LHCN-M2 (cell line): ENCODE measurements at places on chromosomes 5 and 9.

GRCh38 chr9:109182940-109183798 lies 16.1 kb upstream of the FRRS1L start:
- peak; percentile 37 for DNase-seq

DNA sequence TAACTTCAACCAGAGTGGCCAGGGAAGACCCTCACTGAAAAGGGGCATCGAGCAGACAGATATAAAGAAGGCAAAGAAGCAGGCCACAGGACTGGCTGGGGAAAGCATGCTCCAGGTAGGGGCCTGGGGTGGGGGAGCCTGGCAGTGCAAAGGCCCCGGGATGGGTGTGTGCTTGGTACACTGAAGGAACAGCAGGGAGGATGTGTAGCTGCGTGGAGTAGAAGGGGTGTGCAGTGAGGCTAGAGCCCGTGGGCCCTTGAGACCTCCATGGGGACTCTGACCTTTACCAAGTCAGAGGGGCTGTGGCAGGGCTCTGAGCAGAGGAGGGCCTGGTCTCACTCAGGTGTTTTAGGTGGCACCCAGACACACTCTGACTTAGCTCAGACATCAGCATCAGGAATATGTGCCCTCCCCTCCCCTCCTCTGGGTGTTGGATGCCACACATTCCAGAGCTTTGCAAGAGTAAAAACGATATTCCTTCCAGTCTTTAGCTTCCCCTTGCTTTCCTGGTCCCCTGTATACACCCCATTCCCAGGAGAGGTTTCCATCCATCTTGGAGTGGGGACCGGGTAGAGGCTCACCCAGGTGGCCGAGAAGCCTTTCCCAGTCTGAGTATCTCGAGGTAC lies 7.6 kb downstream of the TRIM7 start:
- no peak for DNase-seq

GRCh38 chr5:2797981-2798380 lies 46.5 kb upstream of the IRX2 start:
- DNase-seq, result no peak

DNA sequence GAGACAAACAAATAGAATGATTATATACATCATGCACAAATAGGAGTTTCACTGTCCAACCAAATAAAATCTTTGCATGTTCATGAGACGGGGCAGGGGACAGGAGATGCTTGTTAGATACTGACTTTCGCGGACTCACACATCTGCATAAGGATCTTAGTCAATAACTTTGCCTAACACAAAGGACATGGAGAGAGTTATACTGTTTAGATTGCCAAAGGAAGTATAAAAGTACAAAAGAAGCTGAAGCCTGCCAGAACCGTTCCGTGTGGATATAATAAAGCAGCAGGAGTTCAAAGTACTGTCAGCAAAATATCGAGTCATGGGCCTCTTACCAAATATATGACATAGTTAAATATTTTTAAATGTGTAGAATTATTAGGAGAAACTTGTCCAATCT lies 1148.4 kb downstream of the EFNA5 start:
- DNase-seq, result no peak

DNA sequence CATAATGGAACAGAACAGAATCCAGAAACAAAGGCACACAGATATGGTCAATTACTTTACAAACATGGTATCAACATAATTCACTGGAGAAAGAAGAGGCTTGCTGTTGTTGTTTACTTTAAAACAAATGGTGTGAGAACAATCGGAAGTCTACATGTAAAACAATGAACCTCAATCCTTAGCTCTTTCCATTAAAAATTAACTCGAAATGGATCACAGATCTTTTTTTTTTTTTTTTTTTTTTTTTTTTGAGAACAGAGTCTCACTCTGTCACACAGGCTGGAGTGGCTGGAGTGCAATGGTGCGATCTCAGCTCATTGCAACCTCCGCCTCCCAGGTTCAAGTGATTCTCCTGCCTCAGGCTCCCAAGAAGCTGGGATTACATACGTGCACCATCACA lies 9.8 kb downstream of the SEMA4D start:
- no peak for DNase-seq

- DNase-seq, result no peak
Observed at GRCh38 chr5:137275083-137275482, 224.0 kb downstream of the SPOCK1 start.

DNA sequence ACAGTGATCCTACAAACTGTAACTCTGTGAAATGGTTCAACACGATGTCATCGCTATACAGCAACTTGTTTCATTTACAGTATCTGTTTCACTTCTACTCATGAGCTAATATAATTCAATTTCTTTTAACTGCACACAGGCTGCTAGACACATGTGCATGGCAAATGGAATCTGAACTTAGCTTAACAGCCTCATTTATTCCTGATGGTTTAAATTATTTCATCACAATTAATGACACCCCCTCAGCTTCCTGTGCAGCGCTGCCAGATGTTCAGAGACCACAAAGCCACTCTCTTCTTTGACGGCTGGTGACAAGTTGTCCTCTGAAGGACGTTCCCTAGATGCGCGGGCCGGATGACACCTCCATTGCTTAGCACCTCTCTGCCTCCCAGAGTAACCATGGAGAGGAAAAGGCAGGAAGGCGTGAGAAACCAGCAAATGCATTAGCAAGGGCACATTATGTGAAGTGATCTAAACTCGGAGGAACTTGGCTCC lies 191.1 kb downstream of the BNC2 start:
- no peak for DNase-seq

DNA sequence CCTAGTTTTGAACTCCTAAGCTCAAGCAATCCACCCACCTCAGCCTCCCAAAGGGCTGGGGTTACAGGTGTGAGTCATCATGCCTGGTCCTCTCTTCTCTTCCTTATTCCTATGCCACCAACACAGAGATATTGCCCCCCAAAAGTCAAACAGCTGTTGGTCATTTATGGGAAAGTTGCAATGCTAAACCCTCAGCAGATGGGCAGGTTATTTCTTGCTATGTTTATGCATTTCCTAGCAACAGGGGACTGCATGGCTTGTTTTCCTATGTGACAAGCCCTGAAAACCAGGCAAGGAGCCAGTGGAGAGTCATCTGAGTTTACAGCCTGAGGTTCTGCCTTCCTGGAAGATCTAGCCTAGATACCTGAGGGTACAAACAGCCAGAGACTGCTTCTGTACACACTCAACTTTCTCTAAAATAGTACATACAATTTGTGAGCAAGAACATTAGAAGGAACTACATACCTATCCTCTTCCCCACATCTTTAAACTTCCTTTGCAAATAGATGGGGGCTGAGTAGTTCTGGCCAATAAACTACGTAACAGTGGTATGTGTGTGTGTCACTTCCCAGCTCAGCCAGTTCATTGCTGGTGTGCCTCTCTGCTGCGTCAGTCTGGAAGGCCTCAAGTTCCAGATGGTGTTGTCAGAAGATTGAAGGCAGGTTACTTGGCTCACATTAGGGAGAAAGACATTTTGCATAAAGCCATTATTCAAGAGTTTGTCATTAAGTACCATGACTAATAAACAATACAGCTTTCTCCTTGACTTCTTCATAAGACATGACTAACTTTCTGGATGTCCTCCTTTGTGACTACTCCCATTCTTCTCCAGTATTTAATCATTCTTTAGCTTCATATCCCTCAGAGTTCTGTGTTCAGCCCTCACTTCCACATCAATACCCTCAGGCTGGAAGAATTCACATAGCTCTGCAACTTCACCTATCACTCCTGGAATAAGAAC lies 65.3 kb downstream of the CSNK1A1 start:
- peak; percentile 98 for DNase-seq

- peak; percentile 45 for DNase-seq
Observed at GRCh38 chr9:134165357-134166315, 1.3 kb upstream of the RNU6ATAC start.

DNA sequence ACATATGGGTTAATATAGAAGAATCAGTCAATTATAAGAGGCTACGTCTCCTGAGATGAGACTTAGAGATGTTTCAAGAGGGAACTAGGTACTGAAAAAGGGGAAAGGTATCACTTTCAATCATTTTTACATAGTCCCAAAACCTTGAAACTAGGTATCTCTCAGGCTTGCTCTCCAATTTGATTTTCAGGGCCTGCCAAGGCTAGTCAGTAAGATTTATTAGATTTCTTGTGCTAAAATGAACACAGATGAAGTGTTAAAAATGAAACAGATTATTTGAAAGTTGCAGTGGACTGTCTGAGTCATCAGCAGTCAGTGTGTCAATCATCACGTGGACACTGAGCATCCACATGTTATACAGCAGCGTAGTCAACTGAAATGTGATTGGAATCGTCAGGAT lies 591.1 kb downstream of the DTWD2 start:
- DNase-seq, result no peak

DNA sequence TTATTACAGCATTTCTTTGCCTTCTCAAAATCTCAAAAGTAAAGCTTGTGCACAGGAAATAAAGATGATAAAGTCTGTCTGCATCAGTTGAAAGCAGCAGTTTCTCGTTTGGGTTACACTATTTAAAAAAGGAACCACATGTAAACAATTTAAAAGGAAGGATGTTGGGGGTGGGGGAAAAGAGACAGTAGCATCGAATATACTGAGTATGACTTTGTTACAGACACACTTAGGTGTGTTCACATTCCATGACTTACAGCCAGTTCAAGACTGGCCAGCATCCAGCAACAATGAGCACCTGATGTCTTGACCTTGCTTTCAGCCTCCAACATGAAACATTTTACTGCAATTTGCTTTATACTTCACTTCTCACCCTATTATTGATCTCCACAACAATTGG lies 8.7 kb downstream of the GAPT start:
- DNase-seq, result no peak

DNA sequence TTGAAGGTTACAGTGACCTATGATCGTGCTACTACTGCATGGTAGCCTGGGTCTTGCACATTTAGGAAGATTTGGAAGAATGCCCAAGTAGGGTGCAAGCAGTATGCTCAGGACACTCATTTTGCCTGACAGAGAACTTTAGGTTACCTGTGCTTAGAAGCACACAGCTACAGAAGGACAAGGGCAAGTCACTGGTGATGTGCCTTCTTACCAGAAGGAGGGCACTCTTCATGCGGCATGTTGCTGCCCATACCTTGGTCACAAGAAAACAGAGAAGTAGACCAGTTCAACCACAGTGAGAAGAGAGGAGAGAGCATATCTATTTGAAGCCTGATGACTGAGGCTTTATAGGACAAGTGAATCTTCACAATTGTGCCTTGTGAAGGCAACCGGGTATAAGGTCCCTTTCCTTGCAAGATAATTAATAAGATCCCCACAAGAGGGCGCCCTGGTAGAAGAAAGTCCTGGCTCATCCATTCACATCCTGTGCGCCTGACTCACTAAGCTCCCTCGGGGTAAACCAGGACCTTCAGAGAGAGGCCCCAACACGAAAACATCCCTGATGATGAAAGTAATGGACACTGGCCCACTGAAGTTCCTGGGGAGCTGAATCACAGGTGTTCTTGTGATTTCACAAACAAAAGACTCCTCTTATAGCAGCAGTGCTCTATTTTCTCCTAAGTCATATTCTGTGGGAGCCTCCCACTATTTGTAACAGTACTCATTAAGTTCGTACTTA lies 38.1 kb upstream of the STARD4 start:
- DNase-seq, result peak; percentile 93

- no peak for DNase-seq
Observed at GRCh38 chr5:56674441-56674840, 140.9 kb upstream of the MAP3K1 start.

DNA sequence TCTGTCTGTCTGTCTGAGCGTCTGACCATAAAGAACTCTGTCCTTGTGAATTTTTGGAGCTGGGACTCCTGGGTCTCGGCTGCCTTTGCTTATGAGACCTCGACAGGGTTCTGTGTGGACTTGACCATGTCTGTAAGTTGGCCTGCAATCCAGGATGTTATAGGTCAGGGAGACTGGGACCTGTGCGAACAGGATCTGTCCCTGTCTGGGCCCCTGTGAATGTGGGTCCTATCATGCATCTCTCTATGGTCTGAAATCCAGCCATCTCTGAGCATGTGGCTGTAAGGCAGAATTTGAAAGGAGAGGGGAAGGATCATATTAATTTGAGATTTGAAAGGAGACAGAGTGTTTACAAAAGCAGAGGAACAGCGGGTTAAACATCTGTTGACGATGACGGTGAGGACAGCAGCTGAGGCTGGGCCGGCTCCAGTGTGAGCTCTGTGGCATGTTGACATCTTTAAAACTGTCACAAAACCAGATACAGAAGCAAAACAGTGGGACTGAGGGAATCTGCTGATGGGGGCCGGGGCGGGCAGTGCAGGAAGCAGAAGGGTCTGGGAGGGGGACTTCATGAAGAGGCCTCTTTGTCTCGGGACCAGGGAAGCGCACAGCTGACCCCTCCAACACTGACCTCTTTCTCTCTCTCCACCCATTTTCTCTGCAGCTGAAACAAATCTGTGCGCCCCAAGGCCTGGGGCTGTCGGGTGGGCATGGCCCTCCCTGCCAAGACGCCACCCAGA lies 19.1 kb upstream of the MVB12B start:
- DNase-seq, result no peak

DNA sequence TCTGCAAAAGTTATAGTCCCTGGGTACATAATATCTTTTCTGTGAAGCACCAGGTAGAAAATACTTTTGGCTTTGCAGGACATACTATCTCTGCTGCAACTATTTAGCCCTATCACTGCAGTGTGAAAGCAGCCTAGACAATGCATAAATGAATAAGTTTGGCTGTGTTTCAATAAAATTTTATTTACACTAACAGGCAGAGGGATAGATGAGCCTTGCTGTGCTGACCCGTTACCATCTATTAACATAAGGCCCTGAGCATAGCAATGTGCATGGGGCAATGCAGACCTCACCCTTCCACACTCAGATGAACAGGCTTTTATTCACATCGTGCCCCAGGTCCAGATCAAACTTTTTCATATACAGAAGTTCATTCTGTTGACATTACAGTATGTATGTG lies 27.8 kb downstream of the RASEF start:
- DNase-seq, result no peak

DNA sequence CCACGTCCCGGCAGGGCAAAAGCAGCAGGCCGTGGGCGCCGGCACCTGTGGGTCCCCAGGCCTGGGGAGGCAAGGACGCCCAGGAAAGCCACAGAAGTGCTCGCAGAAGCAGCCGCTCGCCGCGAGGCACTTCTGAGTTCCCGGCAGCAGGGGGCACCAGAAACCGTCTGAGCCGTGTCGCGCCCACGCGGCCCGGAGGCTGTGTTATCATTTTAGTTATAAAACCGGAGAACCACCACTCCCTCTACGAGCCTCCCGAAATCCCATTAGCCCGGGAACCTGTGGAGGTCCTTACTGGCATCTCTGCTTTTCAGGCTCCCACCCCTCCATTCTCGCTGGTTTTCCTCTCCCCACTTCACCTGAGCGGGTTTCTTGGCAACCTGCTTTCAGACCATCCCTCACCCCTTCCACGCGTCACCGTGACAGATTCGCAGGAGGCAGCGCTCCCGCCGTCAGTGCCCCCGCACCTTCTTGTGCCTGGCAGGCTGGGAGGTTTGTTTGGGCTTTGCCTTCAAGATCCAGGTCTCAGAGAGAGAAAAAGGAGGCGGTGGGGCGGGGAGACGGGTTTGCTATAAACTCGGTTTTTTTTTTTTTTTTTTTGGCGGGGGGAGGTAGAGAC lies 2.3 kb downstream of the GDNF start:
- DNase-seq, result peak; percentile 73

GRCh38 chr5:33332804-33333203 lies 108.0 kb upstream of the TARS1 start:
- no peak for DNase-seq

GRCh38 chr9:68841276-68842052 lies 136.4 kb downstream of the PIP5K1B start:
- DNase-seq, result no peak
